ENCODE measurements at places on chromosomes 11 and 22.
A peak's percentile ranks its signal among the peaks of the same experiment; 100 is the strongest.

DNA sequence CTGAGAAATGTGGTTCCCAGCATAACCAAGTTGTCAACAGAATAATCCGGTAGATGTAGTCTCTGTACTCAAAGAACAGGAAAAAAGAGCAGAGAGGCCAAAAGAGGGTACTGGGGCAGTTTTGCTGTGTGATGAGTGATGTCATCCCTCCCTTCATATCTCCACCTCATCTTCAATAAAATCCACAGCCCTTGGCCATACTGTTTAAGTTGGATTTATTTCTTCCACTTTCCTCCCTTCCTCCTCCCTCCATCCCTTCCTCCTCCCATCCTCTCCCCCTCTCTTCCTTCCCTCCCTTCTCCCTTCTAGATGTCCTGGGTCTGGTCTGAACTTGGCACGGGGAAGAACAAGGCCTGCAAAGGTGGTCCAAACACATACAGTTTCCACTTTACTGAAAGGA lies 18.2 kb upstream of the GRK3 start:
- DNase-seq, result no peak

DNA sequence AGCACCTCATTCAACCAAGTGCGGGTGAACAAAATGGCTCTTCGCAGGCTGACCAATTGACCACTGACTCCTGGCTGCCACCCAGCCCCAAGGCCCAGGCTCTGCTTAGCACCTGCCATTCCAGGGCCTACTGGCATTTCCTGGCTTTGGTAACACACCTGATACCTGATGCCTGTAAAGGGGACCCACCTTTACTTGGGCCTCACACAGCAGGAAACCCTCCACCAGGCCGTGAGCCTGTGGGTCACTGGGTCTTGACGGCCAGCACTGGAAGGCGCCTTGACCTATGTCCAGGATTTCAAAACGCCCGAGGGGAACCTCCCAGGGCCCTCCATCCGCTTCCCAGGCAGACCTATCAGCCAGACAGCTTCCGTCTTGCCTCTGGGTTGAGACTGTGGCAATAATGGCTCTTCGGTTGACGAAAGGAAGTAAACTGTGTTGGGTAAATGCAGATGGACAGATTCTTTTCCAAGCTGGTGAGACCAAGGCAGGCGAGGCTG lies 16.8 kb upstream of the TMEM184B start:
- DNase-seq, result no peak

- DNase-seq, result no peak
Observed at GRCh38 chr11:23111527-23111926, 251.3 kb upstream of the CCDC179 start.

- DNase-seq, result peak; percentile 37
Observed at GRCh38 chr22:26360169-26360885, 68.7 kb upstream of the ASPHD2 start.

GRCh38 chr11:7436657-7437056 lies 48.6 kb upstream of the OLFML1 start:
- no peak for DNase-seq

DNA sequence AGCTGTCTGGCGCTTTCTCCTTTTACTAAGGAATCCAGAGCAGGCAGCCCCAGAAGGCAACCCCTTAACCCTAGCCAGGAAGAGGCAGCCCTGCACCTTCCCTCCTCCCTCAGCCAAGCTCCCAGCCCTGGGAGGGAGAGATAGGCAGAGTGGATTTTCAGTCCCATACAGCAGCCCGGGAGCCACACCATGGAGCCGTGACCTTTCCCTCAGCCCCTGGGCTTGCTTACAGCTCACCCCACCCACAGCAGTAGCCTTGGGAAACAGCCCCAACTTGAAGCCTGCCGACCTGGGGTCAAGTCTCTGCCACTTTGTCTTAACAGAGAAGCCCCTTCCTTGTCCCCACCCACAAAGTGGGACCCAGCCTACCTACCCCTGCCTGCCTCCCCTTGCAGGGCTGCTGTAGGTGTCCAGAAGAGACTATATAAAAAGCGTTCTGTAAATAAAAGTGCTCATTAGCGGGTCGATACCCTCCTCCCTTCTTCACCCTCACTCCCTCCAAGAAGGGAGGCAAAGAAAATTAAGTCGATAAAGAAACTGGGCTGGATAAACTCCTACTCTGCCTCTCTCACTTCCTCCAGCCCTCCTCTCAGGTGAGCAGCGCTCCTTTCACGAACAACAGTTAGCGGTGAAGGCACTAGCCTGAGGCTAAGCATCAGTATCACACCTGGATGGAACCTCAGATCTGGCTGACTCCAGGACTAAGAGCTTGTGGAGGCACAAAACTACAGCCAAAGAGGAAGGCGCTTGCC lies 4.2 kb downstream of the TST start:
- DNase-seq, result no peak

DNA sequence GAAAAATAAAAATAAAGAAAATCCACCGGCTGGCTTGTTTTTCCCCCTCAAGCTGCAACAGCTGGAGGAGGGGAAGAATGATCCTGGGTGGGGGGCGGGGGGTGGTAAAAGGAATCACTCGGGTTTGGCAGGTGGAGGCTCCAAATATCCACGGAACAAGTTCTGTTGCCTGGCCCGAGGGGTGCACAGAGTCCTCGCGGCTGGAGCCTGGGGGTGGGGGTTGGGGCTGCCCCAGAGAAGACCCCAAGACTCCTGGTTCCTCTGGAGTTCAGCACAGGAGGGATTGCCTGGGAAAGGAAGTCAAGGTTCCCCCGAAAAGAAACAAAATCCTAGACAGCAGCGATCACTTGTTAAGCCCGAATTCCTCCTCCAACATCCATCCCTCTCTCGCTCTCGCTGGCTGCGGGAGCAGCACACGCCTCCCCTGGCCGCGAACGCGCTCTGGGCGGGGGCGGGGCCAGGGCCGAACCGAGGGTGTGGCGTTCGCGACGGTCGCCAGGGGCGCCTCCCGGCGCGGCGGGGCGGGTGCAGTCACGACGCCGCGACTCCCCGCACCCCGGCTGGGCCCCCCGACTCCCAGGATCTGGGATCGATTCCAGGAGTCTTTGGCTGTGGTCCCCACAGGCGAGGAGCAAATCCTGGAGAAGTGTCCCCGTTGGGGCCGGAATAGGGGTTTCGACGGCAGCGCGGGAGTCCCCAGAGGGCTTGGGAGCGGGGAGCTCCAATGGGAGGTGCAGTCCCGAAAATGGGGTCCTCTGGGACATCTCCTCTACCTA lies at the start of gene KCNA4:
KCNA4 (minus strand) TSS at position 443 of the 776 bp plus-strand sequence. CDS start 4,352 bp downstream, outside the sequence.
- no peak for DNase-seq

DNA sequence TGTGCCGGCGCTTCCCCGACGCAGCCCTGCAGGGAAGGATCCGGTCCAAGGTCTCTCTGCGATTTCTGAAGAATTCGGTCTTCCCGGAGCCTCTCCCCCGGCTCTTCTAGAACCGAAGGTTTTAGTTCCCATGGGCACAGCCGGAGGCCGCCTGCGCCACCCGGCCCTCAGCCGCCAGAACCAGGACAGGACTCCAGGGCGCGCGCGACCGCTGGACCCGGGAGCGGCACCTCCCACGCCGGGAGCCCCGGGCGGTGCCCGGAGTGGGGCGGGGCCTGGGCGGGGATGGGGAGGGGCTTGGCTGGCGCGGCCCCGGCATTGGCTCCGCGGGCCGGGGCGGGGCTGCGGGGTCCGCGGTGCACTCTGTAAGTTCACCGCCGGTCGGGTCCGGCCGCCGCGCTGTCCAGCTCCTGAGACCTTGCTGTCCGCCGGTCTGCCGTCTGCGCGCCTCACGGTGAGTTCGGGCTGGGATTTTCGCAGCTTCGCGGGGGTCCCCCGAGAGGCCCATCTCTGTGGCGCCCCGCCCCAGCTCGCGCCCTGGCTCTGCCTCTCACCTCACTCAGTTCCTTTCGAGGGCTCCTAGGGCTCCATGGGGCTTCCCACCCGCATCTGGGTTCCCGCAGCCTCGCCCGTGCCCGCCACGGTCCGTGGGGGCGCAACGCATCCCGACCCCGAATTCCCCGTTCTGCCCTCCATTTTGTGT lies at the start of gene CDC42EP2:
CDC42EP2 (plus strand) TSS at position 366 of the 703 bp plus-strand sequence. CDS start 6,033 bp downstream, outside the sequence.
- peak; percentile 60 for DNase-seq

GRCh38 chr11:43462359-43462758 lies 103.6 kb downstream of the TTC17 start:
- DNase-seq, result no peak

- no peak for DNase-seq
Observed at GRCh38 chr22:35352214-35353111, 28.4 kb upstream of the HMOX1 start.

DNA sequence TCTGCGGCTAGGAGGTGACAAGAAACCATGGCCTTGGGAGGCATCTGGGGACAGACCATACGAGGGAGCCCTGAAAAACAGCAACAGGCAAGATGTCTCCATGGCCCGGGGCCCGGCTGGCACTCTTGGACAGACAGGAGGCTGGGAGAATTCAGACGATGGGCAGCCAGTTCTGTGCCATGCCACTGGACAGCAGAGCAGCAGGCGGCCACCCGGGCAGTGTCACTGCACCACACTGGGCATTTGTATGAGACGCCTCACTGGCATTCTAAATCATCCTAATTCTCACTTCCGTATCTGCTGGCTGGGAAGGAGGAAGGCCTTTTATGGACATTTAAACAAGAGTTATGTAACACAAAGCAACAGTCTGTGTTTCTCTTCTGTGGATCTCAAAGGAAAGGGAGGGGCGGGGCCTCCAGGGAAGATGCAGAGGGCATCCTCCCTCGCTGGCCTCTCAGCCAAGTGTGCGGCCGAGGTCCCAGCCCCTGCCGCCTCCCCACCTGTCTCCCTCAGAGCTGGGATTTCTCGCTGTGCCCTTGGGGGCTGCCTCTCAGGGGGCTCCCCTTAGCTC lies 350.3 kb downstream of the SHANK2 start:
- no peak for DNase-seq

GRCh38 chr22:43859621-43860020 lies 2.7 kb downstream of the SULT4A1 start:
- no peak for DNase-seq

- DNase-seq, result no peak
Observed at GRCh38 chr11:113991170-113991569, 16.3 kb downstream of the HTR3A start.

- no peak for DNase-seq
Observed at GRCh38 chr11:26947379-26947844, 46.5 kb upstream of the FIBIN start.

DNA sequence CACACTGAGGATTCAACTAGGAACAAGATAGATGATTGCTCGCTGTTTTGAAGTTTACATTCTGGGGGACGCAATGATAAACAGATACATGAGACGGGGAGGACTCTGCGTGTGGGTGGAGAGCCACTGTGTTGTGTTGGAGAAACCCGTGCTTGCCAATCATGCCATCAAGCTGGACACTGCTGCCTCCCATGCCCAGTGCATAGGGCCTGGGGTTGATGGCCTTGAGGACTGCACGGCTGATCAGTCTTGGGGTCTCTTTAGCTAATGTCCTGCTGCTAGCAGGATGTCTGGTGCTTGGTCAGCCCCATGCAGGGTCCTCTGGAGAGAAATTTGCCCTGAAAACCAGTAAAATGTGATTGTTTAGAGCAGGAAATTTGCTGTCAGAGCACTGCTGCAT lies 221.2 kb upstream of the B3GAT1 start:
- no peak for DNase-seq

- DNase-seq, result no peak
Observed at GRCh38 chr11:123659311-123659710, 4.9 kb upstream of the SCN3B start.

GRCh38 chr11:35029979-35030682 lies 108.8 kb upstream of the CD44 start:
- no peak for DNase-seq

DNA sequence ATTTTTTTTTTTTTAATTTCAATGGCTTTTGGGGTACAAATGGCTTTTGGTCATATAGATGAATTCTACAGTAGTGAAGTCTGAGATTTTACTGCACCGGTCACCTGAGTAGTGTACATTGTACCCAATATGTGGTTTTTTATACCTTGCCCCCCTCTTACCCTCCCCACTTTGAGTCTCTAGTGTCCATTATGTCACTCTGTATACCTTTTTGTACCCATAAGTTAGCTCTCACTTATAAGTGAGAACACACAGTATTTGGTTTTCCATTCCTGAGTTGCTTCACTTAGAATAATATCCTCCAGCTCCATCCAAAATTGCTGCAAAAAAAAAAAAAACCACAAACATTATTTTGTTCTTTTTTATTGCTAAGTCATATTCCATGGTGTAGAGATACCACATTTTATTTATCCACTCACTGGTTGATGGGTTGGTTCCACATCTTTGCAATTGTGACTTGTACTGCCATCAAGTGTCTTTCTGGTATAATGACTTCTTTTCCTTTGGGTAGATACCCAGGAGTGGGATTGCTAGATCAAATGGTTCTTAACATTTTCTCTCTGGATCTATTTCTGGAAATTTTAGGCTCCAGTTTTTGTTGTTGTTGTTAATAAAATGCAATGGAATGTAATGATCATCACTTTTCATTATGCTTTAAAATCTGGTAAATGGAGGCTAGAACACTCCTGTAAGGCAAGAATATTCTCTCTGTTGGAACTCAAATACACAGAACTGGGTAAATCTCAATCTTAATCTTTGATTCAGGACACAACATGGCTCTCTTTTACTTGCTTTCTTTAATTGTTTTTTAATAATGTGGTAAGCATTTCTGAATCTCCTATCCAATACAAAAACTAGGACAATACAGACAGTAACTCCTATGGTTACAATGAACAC lies 10.3 kb downstream of the NEAT1 start:
- no peak for DNase-seq

Data from effector memory CD4-positive, alpha-beta T cell (primary cell).